Aorta (tissue), 5 donors: ENCODE measurements at places on chromosomes 5 and 9.
A peak's percentile ranks its signal among the peaks of the same experiment; 100 is the strongest.

DNA sequence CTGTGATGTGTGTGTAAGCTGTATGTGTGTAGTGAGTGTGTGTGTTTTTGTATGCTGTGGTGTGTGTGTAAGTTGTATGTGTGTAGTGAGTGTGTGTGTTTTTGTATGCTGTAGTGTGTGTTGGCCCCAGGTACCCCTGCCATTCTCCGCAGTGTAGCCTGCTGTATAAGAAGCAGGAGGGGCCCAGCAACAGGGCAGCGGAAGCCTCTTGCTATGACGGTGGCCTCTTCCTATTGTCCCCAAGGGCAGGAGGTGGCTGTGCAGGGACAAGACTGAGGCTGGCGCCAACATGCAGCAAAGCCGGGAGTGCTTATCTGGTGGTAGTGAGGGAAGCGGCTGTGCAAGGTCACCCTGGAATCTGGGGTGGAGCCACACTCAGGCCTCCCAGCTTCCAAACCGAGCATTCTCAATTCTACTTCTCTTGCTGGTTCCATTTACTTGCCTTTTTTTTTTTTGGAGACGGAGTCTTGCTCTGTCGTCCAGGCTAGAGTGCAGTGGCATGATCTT lies 5.1 kb downstream of the SPAAR start:
- peak; percentile 73 for DNase-seq

GRCh38 chr5:154240595-154240994 lies 50.1 kb downstream of the GALNT10 start:
- DNase-seq = no peak

GRCh38 chr9:105457560-105458294 lies 9.9 kb downstream of the FSD1L start:
- no peak for DNase-seq

GRCh38 chr9:92735636-92736562 lies 28.7 kb downstream of the BICD2 start:
- DNase-seq = peak; percentile 53

DNA sequence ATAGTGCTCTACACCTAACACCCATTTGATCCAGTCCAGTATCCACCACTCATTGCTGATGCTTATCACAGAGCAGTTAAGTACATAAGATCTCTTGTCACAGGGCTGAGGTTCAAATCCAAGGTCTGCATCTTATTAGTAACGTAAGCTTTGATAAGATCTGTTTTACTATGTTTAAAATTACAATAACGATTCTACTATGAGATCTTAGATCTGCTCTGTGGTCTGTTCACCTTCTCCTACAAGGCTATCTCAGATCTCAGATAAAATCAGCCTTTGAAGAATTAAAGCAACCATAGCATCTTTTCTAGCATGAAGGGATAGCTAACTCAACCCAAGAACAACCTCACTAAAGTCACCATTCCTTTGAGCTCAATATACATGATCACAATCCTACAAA lies 431.0 kb upstream of the RORB start:
- no peak for DNase-seq

DNA sequence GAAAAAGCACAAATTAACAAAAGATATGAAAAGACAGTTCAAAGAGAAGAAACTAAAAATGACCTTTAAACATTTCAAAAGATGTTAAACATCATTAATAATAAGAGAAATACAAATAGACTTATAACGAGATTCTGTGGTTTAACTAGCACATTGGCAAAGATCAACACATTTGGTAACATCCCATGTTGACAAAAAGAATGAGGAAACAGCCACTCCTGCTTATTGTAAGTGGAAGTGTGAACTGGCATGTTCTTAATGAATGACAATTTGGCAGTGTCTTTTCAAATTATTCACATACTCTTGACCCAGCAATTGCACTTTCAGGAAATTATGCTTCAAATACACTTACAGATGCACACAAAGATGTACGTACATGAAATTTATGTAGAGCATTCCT lies 176.3 kb downstream of the TLE1 start:
- no peak for DNase-seq

DNA sequence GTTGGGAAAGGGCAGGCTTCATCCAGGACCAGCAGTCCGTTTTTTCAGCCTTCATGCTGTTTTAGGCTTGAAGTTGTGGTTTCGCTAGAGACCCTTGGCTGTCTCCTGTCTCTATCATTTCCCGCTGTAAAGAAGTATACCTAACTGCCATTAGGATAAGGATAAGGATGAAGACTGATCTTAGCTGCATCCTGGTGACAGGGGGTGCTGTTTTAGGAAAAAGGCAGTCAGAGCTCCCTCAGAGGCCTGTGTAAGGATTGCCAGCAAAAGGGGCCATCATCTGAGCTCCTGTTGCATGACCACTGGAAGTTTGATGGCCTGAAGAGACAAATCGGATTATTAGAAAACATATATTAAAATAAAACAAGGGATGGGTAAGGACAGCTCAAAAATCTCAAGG lies 64.8 kb upstream of the FGF10 start:
- no peak for DNase-seq

DNA sequence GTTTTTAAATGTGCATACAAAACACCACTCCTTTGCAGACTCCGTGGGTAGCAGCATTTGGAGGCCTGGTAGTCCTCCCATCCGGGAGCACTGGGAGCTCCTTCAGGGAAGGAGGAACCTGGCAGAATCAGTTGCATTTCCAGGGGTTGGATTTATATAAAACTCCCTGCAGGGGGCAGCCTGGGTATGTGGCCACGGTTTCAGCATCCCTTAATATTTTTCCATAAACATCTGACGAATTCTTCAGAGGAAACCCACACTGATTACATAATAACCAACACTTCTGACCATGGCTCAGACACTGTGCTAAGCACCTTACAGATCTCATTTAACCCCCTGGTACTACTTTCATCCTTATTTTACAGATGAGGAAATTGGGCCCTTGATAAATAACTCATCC lies 6.1 kb upstream of the AFAP1L1 start:
- DNase-seq = no peak

DNA sequence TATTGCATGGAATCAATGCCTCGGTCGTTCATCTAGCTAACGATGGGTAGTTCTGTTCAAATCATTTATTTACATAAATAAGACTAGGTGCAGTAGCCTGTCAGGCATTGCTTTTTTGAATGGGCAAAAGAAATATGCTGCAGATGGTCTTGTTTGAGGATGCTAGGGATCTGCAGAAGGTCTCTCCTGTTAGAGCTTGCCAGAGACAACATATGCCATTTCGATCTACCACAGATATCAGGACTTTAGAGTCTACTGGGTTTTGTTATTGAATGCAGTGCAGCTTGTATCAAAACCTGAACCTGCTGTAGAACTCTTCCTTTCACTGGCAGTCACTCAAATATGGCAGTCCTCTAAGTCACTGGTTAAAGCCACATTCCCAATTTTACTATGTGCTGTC lies 381.1 kb upstream of the CDH10 start:
- DNase-seq = no peak

- DNase-seq = no peak
These were observed 32.0 kb downstream of the SMIM15 start for GRCh38 chr5:61130289-61130688.

DNA sequence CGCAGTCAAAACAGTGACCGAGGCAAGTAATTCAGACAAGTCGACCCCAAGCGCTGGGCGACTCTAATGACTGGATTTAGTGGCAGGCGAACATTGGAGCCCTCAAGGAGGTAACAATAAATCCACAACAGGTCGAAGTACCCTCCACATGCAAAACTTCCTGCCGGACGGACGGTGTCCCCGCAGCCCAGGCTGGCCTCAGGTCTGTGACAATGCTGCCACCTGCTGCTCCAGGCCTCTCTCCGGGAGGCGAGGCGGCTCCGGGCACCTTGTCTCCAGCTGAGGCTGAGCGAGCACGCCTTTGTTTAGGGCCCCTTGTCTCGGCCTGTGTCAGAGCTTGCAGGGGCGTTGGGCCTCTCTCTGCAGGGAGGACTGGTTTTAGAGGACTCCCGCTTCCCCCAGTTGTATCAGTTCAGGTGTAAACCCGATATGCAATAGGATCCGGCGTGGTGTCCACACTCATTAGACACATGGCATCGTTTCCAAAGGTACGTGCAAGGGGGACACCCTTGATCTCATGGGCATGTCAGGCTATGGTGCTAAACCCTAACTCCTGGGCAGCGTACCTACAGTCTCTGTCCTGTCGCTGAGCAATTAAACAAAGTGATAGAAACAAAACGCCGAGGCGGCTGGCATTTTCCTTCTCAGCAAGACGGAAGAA lies 628.0 kb upstream of the ADAMTS16 start:
- no peak for DNase-seq

DNA sequence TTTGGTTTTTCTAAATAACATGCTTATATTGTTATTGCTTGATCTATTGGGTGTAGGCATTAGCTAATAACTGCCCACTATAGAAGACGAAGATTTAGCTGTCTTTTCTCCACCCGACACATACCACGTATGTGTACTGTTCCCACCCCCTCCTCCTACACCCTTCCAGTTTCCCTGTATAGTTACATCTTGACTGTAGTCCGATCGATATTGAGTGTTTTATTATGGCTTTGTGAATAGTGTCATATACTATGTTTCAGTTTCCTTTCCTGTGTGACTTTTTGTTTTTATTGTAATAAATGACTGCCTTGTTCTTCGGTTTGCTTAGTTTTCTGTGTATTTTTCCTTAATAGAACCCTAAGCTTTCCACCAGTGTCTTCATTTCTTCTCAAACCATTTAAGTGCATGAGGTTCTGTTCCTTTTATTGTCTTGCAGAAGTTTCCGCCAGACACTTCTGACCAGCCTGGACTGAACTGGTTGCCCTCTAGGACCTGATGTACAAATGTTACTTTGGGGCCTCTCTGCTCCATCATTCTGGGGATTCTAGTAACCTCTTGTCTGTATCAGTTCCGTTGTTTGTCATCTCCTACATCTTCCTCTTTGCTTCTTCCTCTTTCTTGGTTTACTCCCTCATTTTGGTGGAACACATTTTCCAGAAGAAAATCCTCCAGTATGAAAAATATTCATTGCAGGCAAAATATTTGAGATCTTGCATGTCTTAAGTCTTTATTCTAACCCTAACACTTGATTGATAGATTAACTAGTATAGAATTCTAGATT lies 61.8 kb downstream of the PRKACG start:
- DNase-seq = no peak
